Activated CD4-positive, alpha-beta T cell treated with anti-CD3 and anti-CD28 coated beads, Interleukin-10, Interleukin-2, amounts not matched to agents 100 ng/mL and 50 ng/mL, durations not matched to agents 16 hours and 8 hours (primary cell): ENCODE measurements at places on chromosomes 4 and X.

- DNase-seq: no peak
Measured at GRCh38 chrX:136143711-136144110, 3.6 kb upstream of the FHL1 start.

GRCh38 chr4:2954358-2955185 is 8.6 kb downstream of the NOP14 start:
- DNase-seq: peak; percentile 93

- no peak for DNase-seq
Measured at GRCh38 chr4:19844446-19844845, 407.3 kb upstream of the SLIT2 start.

- DNase-seq: no peak
Measured at GRCh38 chr4:70177090-70177489, 18.4 kb upstream of the ODAM start.

GRCh38 chrX:31459361-31459760 is 387.5 kb upstream of the FTHL17 start:
- DNase-seq: no peak

DNA sequence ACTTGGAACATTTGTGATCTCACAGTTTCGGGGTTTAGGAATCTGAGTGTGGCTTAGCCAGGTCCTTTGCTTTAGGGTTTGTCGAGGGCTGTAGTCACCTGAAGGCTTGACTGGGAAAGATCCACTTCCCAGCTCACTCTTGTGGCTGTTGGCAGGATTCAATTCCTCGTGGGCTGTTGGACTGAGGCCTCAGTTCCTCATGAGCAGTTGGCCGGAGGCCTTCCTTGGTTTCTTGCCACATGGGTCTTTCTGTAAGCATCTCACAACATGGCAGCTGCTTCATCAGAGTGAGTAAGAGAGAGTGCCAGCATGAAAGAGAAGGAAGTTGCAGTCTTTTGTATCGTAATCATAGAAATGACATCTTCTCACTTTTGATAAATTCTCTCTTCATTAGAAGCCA is 11.1 kb downstream of the TXLNG start:
- DNase-seq: no peak

GRCh38 chr4:2873329-2873728 is 29.7 kb downstream of the ADD1 start:
- no peak for DNase-seq

- DNase-seq: peak; percentile 2
Measured at GRCh38 chr4:120870279-120870673, 52.2 kb downstream of the PRDM5 start.

- DNase-seq: no peak
Measured at GRCh38 chrX:22660756-22661155, 339.0 kb upstream of the DDX53 start.

DNA sequence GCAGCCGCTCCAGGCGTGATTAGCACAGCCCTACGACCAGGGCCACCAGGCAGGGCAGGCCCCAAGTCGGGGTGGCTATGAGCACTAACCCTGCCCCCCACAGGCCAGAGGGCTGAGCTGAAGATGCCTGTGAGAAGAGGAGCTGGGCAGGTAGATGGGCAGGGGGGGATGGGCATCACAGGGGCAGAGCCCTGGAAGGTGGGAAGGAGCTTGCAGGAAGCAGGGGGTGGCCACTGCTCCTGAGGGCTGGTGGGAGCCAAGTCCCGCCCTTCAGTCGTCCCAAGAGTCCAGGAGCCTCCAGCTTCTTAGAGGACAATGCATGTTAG is 7.3 kb upstream of the MXD4 start:
- no peak for DNase-seq

DNA sequence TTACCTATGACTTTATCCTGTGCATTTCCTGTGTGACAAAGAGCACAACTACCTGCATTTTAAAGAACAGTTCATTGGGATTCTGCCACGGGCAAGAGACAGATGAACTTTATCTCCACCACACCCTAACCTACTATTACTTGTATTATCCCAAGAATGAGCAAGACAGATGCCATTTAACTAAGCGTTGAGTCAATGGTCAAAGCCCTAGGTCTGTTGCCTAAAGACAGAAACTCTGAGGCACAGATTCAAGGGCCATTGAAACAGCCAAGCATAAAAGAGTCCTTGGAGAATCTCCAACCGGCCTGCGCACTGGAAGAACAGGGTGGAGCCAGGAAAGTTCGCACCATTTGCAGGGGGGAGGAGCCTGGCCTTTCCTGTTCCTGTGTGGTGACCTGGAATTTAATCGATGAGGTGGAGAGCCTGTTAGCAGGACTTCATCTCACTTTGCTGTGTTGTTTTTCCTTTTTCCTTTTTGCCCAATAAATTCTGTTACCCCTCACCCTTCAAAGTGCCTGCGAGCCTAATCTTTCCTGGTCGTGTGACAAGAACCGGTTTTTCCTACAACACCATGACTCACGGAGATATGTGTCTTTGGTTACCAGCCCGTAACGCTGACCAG is 146.4 kb upstream of the DIAPH2 start:
- no peak for DNase-seq

- no peak for DNase-seq
Measured at GRCh38 chr4:41365681-41366080, 109.0 kb downstream of the UCHL1 start.

DNA sequence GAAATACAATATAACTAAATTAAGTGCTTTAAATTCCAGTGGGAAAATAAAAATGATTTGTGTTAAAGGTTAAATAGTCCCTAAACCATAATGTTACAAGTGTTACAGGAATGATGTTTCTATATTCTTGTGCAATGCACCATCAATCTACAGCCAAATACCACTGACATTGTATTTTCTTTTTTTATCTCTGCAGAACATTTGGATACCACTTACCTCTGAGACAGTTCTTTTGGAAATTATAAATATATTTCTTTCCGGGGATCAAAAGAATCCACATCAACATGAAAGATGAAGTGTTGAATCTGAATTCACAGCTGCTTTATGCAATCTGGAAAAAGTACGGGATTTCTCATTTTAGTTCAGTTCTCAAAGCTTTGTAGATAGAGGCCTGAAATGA is 518.3 kb upstream of the AGA start:
- DNase-seq: no peak

DNA sequence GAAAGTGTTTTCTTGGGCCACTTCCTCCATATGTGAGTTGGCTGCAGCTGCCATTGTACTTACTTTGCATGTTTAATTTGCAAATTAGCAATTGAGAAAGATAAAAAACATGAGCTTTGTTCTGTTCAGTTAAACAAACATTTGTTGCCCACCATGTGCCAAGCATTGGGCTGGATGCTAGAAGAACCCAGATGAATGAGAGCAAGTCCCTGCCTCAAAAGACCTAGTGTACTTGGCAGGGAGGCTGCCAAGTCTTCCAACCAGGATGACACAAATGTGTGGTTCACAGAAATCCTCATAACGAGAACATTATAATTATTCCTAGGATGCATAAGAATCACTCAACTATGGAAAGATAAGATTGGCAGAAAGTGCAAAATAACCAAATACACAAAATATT is 66.7 kb downstream of the GPM6A start:
- DNase-seq: no peak

DNA sequence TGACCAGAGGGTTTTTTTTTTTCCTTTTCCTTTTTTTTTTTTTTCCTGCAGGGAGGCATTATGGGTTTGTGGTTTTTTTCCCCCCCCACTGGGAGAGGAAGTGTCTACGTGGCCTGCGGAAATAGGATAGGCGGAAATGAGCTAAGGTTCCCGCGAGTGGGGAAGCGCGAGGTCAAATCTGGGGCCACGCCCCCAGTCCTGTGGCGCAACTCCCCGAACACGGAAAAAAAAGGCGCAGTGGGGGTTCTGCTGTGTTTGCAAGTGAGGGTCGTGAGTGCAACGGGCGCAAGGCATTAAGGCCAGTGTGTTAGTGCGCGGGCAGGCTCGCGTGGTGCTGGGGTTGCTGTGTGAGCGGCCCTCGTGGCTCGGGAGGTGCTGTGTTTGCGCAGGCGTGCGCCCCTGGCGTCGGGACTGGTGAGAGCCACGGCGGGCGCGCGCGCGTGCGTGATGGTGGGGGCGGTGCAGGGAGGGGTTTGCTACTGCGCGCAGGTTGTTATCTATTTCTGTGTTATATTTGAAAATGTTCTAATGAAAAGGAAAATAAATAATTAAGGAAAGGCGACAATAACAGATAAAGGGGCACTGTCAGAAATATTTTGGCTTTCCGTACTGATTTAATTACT is 685 bp upstream of the MORF4L2 start:
- DNase-seq: peak; percentile 87

GRCh38 chr4:71732706-71733105 is 51.2 kb downstream of the GC start:
- DNase-seq: peak; percentile 3

DNA sequence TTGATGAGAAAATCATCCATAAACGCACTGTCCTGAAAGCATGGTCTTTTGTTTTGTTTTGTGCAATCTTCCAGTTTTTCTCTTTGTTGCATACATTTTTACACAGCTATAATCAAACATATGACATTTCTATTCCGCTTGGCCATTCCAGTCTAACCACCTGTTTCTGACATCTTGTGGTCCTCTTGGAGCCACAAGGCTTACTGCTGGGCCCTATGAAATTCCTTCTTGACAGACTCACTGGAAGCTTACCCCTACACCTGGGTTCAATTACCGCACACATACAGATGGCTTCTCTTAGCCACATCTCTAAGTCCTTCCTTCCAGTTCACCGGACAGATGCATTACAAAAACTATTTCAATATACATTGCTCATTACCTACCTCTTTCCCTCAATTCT is 72.4 kb downstream of the PAPSS1 start:
- no peak for DNase-seq

- no peak for DNase-seq
Measured at GRCh38 chrX:43747476-43747875, 91.4 kb downstream of the MAOA start.

- peak; percentile 32 for DNase-seq
Measured at GRCh38 chr4:121200795-121201472, 36.8 kb upstream of the TNIP3 start.

DNA sequence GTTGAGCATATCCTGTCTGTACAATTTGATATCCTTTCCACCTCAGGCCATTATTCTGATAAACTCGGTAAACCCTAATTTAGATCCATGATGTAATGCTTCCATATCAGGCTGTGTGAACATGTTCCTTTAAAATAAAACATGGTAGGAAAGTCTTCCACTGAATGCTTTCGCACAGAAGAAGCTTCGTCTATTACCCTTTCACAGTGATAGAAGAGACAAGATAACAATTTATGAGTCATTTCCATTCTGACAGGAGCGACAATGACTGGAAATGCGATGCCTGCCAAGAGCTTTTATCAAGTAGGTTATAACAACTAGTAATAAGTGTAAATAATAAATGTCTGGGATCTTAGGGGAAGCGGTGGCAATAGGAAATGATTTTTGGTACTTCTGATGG is 98.8 kb downstream of the TTC29 start:
- no peak for DNase-seq

DNA sequence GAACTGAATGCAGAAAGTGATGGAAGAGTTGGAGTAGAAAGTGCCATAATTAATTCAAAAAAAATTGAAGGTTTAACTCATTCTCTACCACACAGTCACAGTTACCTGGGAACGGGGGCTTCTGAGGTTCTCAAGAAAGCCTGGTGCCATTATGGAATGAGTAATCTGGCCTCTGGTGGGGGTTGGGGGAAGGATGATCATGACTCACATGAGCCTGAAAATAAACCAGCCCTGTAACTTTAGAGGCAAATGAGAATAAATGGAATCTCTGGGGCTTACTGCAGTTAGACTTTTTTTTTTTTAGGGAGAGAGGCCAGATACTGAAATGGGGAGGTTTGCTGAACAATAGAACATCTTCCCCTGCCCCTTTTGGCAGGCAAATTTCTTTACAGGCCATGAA is 55.3 kb downstream of the SOD3 start:
- DNase-seq: peak; percentile 6

GRCh38 chrX:25207803-25208475 is 192.2 kb upstream of the ARX start:
- no peak for DNase-seq

DNA sequence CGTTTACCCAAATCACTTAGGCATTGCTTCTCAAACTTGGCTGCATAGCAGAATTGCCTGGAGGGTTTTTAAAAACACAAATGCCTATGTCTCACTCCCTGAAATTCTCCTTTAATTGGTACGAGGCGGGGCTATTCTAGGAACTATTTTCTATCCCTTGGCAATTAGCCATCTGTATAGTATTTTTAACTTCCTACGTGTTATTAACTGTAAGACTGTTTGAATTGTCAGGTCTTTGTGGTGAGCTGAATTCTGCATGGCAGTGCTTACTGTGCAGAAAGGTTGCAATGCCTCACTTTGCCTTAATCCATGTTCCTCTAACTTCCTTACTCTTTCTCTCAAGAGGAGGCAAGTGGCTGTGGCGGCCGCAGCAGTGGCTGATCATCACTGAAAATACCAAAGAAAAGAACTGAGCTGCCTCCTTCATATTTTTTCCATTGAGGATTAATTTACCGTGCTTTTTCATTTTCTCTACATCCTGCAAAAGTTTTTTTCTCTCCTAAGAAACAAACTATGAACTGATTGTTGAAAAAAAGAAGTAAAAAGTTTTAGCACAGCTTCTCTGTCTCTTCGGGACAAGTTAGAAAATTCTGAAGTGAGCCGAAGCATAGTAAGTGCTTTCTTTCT is at the start of gene SHROOM3:
SHROOM3 (plus strand) TSS at position 329 of the 627 bp plus-strand sequence. CDS start 824 bp downstream, outside the sequence.
- DNase-seq: no peak

DNA sequence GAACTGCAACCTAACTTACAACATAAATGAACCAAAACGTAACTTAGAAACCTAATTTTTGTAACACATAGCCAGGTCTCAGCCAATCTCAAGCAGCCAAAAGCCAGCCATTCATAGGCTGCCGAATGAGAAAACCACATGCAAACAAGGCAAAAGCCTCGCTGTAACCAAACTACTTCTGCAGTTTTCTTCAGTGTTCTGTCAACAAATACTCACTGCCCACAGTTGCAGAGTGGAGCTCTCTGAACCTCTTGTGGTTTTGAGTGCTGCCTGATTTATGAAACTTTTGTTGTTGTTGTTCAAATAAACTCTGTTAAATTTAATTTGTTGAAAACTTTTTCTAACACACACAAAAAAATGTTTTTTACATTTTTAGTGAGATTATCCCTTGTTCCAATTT is 251.2 kb downstream of the PAPSS1 start:
- DNase-seq: no peak

DNA sequence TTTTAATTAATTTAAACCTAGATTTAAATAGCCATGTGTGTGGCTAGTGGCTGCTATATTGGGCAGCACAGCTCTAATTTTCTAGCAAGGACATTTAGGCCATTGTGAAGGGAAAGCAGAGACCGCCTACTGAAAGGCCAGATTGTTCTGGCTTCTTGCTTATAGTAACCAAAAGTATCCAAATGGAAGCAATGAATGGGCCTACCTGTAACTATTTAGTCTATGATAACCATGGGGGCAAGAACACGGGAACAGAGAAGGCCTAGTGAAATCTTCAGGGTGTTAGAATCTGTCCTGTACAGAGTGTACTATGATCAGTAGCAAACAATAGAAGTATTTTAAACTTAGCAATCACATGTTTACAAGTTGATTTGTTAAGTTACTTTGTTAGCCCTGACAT is 16.5 kb upstream of the HPRT1 start:
- no peak for DNase-seq

GRCh38 chr4:188975271-188975670 is 836.0 kb downstream of the TRIML1 start:
- no peak for DNase-seq

GRCh38 chr4:177250056-177250696 is 59.5 kb upstream of the NEIL3 start:
- DNase-seq: peak; percentile 79

- peak; percentile 17 for DNase-seq
Measured at GRCh38 chrX:129984111-129984958, 1.9 kb downstream of the BCORL1 start.

GRCh38 chr4:150938417-150938816 is 76.7 kb downstream of the LRBA start:
- DNase-seq: no peak

GRCh38 chr4:82851318-82851717 is 39.6 kb downstream of the SEC31A start:
- DNase-seq: no peak

GRCh38 chr4:91598696-91599095 is 705.1 kb upstream of the GRID2 start:
- no peak for DNase-seq
